ENCODE measurements at places on chromosomes 1 and 21.
A peak's percentile ranks its signal among the peaks of the same experiment; 100 is the strongest.

GRCh38 chr1:96281491-96281890 lies 440.1 kb upstream of the PTBP2 start:
- DNase-seq = no peak

GRCh38 chr1:147541672-147542568 lies 619 bp downstream of the BCL9 start:
- peak; percentile 15 for DNase-seq

DNA sequence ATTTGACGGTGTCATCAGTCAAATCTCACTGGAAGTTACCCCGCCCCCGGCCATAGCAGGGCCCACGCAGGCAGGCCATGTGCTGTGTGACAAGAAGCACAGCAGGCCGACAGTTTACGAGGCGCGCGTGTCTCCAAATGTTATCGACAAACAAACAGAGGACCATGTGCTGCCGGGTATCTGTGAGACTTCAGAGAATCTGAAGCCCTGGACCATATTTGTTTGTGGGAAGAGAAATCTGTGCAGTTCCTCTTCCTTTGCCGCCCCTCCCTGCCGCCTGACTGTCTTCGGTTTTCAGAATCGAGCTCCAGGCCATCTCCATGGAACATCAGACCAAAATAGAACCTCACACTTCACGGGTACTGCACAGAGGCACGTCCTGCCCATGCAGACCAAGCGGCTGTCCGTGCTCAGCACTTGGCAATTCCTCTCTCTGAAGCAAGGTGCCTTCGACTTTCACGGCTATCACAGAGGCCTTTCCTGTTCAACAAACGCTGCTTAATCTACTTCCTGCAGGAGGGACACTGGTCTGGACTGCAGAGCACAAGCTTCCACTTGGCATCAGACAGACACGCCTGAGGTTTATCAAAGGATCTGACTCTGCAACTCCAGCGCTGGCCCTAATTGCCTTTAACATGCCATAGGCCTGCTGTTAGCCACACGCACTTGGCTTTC lies 135.7 kb upstream of the KRTAP19-8 start:
- peak; percentile 21 for DNase-seq

GRCh38 chr1:208090388-208091301 lies 153.5 kb downstream of the PLXNA2 start:
- peak; percentile 77 for DNase-seq

GRCh38 chr1:201589186-201589585 lies 50.3 kb downstream of the NAV1 start:
- DNase-seq = no peak

DNA sequence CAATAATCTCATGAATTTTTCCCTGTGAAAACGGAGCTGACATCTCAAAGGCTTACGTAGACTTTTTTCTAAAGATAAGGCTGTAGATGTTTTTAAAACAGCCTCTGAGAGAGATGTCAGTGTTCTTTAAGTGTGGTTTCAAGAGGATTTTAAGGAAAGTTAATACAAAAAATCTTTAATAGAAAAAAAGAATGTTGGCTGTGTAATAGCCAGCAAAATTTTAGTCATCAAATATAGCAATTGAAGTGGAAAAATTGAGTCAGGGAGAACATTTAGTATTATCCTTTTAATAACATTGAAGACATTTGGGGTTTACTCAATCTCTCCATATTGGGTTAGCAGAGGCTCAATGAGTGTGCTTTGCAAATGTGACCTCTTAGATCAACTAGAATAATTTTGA lies 38.6 kb upstream of the CHRM3 start:
- DNase-seq = no peak

DNA sequence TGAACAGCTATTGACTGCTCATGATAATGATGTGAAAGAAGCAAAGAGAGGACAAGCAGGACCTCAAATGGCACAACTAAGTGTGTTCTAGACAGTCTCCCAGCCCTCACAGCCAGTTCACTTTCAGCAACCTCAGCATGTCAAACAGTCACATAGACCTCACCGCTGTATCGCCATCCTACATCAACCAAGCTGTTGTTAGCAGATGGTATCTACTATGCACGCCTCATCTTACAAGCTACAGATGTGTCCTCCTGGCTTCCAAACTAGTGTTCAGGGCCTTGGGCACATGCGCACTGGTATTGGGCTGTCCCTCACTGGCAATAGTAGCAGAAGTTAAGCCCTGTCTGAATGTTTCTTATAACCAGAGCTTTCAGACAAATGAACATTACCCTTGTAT lies 28.4 kb downstream of the EVI5 start:
- DNase-seq = no peak

DNA sequence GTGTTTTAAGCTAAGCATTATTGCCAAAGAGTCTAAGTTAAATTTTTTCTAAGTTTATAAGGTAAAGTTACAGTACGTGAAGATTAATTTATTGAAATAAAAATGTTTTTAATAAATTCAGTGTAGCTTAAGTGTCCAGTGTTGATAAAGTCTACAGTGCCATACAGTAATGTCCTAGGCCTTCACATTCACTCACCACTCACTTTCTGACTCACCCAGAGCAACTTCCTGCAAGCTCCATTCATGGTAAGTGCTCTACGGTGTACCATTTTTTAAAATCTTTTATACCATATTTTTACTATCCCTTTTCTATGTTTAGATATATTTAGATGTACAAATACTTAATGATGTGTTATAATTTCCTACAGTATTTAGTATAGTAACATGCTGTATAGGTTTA lies 173.2 kb downstream of the CACNA1E start:
- DNase-seq = no peak

DNA sequence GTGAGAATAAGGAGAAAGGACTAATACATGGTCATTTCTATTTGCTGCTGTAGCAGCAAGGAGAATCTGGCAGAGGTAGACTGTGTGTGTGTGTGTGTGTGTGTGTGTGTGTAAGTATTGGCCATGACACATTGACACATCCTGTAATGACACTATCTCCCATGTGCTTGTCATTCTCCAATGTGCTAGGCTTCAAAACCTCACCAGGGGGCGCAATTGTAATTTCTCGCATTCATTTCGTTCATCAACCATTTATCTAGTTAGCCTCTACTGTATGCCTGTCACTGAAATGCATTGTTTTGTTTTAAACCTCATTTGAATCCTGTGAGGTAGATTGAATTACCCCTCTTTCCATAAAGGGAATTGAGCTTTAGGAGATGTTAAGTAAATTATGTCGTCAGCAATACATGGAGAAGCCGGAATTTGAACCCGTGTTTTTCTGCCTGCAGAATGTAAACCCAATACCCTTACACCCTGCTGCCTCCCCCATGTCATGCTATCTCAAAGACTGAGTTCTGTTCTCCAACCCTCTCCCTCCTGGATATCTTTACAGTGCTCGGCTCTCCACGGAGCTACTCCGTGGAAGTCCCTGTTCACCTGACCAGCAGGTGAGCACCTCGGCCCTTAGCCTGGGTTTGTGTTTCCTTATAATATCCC lies 100.8 kb downstream of the UCK2 start:
- peak; percentile 77 for DNase-seq

GRCh38 chr1:203186446-203187303 lies at the start of gene CHI3L1:
TSS of gene CHI3L1 (minus strand) at chr1:203186704. CDS start at chr1:203186623, 81 bp downstream.
- no peak for DNase-seq

GRCh38 chr1:43285269-43285990 lies at the start of gene C1orf210:
TSS of gene C1orf210 (minus strand) at chr1:43285581. CDS start at chr1:43283270, 2,311 bp downstream.
- no peak for DNase-seq

Data from foreskin fibroblast (primary cell).